WTC11 (cell line): ENCODE measurements at places on chromosomes 16 and 17. TPM values are rescaled to one million over a fixed set of nuclear protein-coding genes. Genes with fewer than 3 reads are reported as not detected.

- no peak for DNase-seq
Measured at GRCh38 chr17:20721171-20721570, 141.6 kb downstream of the CDRT15L2 start.

DNA sequence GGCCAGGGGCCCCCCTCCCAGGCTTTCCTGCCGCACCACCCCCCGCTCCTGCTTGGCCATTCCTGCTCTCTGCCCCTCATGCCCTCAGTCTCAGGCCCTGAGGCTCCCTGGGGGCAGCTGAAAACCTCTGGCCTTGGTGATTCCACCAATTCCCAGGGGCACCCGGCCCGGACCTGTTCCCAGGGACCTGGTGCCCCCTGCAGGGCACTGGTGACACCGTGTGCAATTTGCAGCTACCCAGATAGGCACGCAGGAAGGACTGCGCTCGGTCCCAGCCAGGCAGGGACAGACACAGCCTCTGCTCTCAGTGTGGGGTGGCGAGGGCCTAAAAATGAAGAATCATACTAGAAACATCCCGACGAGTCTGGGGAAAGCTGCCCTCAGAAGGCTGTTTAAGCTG is 13.4 kb downstream of the WFDC1 start:
- DNase-seq: peak; percentile 79

DNA sequence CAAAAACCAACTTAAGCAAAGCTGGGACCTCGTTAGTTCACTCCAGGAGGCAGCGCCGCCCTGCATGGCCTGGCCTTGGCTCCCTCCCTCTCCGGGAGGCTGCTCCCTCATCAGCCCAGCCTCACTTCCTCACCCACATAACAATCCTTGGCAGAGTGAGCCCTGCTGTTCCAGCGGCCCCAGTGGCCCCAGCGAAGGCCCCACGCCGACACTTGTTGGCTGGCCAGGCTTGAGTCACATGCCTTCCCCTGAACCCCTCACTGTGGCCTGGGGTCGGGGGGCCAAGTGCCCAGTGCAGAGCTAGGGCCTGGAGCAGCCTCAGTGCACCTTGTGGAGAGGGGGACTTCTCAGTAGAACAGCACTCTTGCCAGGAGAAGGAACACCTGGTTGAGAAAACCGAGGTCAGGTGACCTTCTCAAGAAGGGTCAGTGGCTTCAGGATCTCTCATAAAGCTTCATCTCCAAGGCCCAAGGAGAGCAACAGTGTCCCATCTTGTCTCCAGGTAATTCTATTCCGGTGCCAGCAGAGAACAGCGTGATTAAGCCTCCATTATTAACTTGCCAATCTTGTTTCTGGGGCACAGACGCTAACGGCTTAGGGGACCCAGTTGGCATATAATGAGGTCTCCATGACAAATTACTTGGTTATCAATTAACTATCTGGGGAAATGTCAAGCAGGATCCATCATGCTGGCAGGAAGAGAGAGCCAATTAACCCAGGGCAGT is 26.8 kb downstream of the ENDOV start:
- DNase-seq: no peak

DNA sequence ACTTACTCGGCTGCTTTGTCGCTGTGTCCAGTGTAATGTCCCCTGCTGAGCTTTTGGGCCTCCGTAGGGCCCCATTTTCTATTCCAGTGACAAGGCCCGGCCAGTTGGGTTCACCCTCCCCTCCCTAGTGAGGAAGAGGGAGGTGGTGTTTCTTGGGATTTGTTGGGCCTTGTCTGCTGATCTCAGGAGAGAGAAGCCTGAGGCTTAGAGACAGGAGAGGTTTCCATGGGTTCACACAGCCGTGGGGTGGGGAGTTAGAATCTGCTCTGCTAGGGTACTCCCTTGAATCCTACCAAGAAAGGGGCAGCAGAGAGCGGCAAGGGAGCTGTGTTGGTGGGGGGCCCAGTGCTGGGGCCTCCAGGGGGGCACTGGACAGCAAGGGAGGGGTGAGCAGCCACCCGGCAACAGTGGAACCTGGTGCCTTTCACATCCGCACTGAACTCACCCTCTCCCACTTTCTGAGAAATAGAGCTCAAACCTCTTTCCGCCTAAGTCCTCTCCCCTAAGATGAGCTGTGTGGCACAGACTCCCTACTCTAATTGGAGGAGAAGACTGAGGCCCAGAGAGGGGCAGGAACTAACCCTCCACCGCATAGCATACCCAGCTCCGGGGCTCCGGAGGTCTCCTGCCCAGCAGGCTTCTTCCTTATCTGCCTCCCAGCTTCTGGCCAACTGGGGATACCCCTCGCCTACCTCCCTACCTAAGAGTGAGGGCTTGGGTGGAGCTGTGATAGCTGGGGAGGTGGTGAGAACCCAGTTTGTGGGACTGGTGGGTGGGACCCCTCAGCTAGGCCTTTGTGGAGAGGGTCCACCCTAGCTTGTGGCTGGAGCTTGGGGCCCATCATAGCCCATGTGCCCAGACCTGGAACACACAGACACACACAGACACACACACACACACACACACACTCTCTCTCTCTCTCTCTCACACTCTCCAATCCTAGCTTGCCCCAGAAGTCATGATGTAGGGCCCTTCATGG is 6.8 kb downstream of the TBKBP1 start:
- no peak for DNase-seq

- no peak for DNase-seq
Measured at GRCh38 chr17:72575542-72576233, 454.9 kb downstream of the SOX9 start.

GRCh38 chr16:11554053-11554452 is 32.7 kb downstream of the LITAF start:
- no peak for DNase-seq

DNA sequence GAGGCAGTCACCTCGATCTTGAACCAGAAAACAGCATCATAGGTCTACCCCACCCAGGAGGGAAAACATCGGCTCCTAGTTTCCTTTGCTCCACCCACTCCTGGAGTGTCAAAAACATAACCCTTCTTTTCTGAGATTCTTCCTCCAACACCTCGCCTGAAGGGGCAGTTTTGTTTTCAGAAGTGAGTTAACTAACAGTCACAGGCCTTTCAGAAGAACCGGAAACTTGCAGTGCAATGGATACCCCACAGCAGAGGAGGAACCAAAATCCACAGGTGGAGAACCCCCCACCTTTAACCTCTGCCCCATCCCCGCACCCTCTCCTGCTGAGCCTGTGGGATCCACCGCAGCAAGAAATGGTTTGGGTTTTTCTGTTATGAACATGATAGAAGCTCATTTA is 7.8 kb upstream of the TEX2 start:
- no peak for DNase-seq

- DNase-seq: peak; percentile 54
Measured at GRCh38 chr16:57628008-57628781, at the start of gene ADGRG1. Gene ADGRG1 (plus strand): TSS chr16:57628630. CDS start chr16:57650288, 21,658 bp downstream.

- DNase-seq: no peak
Measured at GRCh38 chr17:75970011-75970523, 8.9 kb downstream of the ACOX1 start.

DNA sequence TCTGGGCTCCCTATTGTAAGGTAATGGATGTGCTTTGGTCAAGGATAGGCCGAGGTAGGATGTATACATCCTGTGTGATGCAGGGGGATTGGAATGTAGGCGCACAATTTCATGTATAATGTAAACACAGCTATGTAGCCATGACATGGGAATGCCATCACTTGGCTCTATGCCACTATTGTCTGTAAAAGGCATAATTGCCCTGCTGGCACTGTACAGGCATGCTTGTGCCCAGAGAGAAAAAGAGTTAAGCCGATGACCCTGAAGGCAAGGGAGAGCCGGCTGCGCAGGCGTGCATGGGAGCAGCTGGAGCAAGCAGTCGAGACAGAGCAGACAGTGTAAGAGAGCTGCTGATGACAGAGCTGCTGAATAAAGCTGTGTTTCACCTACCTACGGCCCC is 212.5 kb upstream of the CPHXL start:
- DNase-seq: no peak

GRCh38 chr17:30965686-30966085 is 5.2 kb upstream of the RNF135 start:
- no peak for DNase-seq

GRCh38 chr16:6913566-6913965 is 419.1 kb upstream of the RBFOX1 start:
- DNase-seq: no peak

- DNase-seq: no peak
Measured at GRCh38 chr17:80804466-80804865, 187.2 kb upstream of the CHMP6 start.

Gene MED13
- 39.7 to 44.6 TPM (median 44.0 TPM) in 3 replicates for total RNA-seq

Gene PLCG2
- 7.0 to 8.7 TPM (median 8.6 TPM) in 3 replicates for total RNA-seq

Gene EVI2A
- total RNA-seq: 0.09 to 0.16 TPM (median 0.15 TPM) in 3 replicates
